ENCODE measurements at places on chromosomes 6 and 20.

- DNase-seq: no peak
Measured at GRCh38 chr6:7419065-7419464, 29.5 kb downstream of the RIOK1 start.

DNA sequence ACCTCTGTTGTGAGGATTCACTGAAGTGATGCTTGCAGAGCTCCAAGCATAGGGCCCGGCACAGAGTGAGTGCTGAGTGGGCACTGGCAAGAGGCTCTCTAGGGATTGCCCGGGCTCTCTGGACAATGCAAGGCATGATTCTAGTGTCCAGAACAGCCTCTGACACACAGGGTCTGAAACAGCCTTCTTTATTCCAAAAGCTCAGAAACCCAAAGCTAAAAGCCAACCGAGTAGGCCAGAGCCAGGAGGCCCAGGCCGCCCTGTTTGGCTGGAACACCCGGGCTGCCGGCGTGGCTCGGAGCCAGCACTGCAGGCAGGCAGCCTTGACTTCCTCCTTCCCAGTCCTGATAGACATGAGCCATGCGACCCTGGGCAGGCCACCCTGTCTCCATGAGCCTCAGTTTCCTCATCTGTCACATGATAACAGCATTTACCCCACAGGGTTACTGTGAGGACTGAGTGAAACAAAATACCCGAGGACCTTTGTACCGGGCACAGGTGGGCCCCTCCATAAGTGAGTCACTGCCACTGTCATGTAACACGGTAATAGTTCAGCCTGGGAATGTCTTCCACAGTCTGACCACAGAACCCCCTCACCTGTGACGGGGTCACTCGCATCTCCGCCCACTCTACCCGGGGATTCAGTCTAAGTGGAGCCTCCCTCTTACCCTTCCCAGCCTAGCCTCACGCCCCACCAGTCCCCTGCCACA is 51.5 kb downstream of the PTPRT start:
- DNase-seq: no peak

DNA sequence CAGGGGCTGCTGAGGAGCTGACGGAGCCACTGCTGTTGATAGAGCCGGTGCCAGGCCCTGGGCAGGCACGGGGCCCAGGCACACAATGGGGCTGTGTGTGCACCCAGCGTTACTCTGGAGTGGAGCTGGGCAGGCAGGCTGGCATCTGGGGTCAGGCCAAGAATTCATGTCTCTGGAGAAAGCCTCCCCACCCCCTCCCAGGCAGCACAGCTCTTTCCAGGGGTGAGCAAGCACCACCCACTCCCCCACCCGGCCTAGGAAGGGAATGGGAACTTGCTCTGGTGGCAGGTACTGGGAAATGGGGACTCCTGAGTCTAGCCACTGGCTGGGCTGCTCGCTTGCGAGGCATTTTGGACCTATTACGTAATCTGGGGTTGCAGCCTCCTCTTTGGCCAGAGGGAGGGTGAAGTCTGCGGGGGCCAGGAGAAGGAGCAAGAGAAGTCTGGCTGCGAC is 22.7 kb downstream of the TFEB start:
- DNase-seq: no peak

GRCh38 chr6:169990095-169991030 is 238.9 kb downstream of the ERMARD start:
- no peak for DNase-seq

- peak; percentile 40 for DNase-seq
Measured at GRCh38 chr6:72525821-72526510, 95.9 kb upstream of the KCNQ5 start.

DNA sequence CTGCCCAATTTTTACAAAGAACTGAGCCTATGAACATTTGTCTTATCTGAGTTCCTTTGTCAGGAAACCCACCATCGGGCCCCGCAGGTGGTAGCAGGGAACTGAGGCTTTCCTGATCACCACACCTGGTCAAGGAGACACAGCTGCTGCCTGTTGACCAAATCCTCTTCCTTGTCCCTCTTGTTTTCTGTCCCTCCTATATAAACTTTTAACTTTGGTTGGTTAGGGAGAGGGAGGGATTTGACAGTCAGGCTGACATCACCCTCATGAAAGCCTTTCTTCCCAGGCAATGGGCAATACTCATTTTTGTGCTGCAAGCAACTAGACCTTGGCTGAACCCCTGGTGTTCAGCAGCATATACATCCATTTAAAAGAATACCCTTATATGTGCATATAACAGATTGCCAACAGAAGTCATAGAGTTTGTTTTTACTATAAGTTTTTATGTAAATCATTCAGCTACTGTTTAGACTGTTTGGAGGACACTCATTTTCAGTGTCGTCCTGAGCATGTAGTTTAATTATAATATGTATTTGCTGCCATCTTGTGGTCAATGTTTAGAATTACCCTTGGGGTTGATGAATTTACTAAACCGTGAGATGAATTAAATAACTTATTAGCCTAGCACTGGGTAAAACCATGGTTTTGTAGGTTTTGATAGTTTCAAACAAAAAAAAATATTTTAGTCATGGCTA is 17.0 kb downstream of the CRISP1 start:
- no peak for DNase-seq

DNA sequence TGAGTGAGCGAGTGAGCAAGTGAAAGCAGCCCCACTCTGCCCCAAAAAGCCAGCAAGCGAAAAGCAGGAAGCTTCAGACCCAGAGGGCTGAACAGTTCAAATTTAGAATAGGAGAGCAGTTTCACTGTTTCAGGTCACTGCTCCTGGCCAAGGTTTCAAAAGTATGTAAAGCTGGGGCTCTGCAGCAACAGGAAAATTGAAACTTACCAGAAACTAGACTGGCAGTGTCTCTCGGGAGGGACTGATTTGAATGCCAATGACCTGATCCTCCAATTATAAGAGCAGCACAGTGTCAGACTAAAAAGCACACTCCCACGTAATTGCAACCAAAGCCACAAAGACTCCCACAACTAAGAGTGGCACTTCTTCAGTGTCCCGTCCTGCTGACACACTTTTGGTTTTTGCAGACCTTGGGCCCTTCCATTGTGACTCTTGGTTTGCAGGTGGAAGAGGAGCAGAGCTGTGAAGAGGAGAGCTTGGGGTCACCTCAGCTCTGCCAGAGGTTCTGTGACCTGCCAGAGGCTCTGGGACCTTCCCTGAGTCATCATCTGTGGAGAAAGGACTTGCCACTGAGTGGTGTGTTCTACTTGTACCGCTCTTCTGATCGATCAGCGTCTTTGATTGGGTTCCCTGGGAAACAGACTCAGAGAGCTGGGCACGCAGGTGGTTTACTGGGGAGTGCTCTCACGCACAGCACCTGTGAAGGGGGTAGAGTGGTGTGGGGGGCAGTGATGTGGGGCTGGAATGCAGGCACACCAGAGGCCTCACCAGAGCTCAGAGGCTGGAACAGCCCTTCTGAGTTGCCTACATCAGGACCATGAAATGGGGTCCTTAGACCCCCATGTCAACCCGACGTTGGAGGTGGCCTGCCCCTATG is 52.7 kb upstream of the PTGIS start:
- no peak for DNase-seq

- no peak for DNase-seq
Measured at GRCh38 chr20:12028771-12029170, 111.1 kb downstream of the BTBD3 start.

DNA sequence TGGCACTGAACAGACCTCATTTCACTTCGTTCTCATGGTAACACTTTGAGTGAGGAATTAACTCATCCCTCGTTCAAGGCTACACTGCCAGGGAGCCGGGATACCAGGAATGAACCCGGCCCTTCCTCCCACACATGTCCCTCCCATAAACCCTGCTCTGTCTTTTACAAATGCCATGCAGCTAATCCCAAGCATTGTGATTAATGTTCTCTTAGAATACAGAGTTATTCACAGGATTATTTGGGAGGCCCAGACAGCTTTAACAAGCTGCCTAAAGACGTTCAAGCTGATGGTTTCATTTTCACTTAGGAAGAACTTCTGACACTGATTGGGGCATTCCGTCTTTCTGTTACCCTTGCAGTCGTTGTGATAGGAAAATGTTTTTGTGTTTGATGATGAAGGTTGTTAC is 42.5 kb upstream of the CD83 start:
- DNase-seq: no peak

GRCh38 chr6:2663123-2663522 is 87.6 kb downstream of the MYLK4 start:
- DNase-seq: no peak

DNA sequence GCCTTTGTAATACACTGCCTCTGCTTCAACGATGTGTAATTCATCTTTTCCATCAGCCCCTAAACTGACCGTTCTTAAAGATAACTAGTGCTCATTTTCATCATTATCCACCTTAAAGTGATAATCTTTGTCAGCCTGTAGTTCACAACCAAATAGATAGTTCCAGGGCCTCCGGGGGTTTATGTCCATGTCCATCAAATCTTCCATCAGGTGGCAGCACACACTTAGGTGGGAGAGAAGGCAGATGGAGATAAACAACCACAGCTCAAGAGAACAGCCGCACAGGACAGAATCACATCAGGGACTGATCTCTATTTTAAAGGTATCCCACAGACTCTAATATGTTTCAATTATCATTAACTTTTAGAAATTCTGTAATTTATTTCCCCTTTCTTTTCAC is 90.9 kb downstream of the LMBRD1 start:
- no peak for DNase-seq

GRCh38 chr6:79263359-79263758 is 28.9 kb upstream of the HMGN3 start:
- no peak for DNase-seq

GRCh38 chr6:34360556-34360955 is 31.9 kb downstream of the NUDT3 start:
- no peak for DNase-seq

DNA sequence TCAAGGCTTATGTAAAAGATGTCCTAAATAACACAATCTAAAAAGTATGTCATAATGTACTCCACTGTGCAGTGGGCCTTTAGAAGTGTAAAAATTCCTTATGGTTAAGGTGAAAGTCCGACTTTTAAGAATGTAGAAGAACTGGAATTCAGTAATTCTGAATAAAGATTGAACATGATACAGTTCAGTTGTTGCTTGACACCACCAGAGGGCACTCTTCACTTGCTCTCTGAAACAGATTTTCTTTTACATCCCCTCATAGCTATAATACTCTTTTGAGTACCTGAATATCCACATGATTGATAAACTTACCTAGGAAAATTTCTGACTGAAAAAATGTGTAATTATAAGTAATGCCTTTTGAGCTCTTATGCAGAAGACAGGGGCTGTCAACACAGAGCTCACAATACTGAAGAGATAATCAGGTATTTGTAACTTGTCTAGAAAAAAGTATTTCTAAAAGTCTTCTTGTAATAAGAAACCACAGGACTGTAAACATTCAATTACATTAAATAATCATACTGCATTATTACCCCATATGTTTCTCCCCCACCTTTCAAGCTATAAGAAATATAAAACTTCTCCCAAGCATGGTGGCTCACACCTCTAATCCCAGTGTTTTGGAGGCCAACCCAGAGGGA is 92.1 kb downstream of the POPDC3 start:
- DNase-seq: peak; percentile 41

GRCh38 chr6:5151955-5152401 is 66.8 kb downstream of the PPP1R3G start:
- DNase-seq: no peak

GRCh38 chr6:88835210-88835609 is 128.2 kb downstream of the RNGTT start:
- DNase-seq: no peak

GRCh38 chr20:4949833-4950178 is 51.5 kb downstream of the SLC23A2 start:
- no peak for DNase-seq

- DNase-seq: no peak
Measured at GRCh38 chr6:134373282-134373922, 55.5 kb upstream of the SGK1 start.

- DNase-seq: no peak
Measured at GRCh38 chr6:32837651-32838113, 857 bp downstream of the TAP2 start.

- no peak for DNase-seq
Measured at GRCh38 chr6:41942067-41942851, 651 bp upstream of the CCND3 start.

DNA sequence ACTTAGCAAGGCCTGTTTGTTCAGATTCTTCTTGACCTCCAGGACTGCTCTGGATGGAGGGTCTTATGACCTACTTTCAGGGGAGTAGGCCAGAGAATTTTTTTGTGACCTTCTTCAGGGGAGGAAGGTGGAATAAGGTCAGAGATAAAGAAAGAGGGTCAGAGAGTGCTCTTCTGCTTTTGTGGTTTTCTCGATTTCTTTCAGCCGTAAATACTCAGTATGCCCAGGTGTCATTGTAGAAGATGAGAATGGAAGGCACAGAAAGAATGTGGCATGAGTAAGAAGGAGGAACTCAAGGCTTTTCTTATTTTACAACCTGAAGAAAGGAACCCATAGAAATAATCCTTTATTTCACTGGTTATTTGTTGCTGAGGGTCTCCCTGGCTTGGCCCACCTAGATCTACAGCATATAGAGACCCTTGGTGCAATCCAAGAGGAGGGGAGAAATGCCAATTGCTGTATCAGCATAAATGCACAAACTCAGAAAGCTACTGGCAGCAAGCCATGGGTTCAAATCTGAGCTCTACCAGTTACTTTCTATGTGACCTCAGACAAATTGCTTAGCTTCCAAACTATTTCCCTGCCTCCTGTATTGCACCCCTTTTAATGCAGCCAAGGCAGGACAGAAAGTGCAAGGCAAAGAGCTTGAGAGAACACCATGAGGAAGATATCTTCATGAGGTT is 68.0 kb downstream of the OLIG3 start:
- DNase-seq: no peak

GRCh38 chr6:149820506-149820905 is 43.7 kb downstream of the LRP11 start:
- no peak for DNase-seq

DNA sequence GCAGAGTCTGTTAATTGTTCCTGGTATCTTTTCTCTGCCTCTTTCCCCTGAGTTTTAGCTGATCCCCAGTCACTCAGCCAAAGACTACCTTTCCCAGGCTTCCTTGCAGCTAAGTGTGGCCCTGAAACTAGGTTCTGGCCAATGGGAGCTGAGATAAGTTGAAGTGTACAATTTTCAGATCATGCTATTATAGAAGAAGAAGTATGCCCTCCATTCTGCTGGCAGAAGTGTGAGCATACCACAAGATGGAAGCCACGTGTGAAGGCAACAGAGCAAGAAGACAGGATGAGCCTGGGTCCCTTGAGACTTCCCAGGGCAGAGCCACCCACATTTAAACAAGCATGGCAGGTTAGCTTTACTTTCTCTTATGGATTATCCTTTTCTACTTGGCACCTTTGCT is 273.2 kb downstream of the HIVEP2 start:
- no peak for DNase-seq

- no peak for DNase-seq
Measured at GRCh38 chr20:21574443-21574842, 60.6 kb upstream of the NKX2-2 start.

- DNase-seq: no peak
Measured at GRCh38 chr20:23060629-23061028, 11.2 kb upstream of the THBD start.

DNA sequence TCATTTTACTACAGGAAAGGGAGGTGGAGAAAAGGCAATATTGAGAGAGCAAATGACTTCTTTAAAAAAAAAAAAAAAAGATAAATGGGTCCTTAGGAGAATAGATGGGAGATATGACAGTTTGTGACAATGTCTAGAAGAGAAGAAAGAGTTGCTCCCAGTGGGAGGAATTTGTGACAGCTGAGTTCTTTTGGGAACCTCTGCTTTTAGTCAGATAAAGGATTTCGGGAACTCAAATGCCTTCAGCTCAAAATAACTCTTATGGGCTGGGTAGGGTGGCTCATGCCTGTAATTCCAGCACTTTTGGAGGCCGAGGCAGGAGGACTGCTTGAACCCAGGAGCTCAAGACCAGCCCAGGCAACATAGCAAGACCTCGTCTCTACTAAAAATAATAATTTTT is 13.1 kb downstream of the TPD52L1 start:
- no peak for DNase-seq

GRCh38 chr6:105839266-105839665 is 246.9 kb upstream of the PRDM1 start:
- no peak for DNase-seq
